ENCODE measurements at places on chromosomes 2 and 18.

DNA sequence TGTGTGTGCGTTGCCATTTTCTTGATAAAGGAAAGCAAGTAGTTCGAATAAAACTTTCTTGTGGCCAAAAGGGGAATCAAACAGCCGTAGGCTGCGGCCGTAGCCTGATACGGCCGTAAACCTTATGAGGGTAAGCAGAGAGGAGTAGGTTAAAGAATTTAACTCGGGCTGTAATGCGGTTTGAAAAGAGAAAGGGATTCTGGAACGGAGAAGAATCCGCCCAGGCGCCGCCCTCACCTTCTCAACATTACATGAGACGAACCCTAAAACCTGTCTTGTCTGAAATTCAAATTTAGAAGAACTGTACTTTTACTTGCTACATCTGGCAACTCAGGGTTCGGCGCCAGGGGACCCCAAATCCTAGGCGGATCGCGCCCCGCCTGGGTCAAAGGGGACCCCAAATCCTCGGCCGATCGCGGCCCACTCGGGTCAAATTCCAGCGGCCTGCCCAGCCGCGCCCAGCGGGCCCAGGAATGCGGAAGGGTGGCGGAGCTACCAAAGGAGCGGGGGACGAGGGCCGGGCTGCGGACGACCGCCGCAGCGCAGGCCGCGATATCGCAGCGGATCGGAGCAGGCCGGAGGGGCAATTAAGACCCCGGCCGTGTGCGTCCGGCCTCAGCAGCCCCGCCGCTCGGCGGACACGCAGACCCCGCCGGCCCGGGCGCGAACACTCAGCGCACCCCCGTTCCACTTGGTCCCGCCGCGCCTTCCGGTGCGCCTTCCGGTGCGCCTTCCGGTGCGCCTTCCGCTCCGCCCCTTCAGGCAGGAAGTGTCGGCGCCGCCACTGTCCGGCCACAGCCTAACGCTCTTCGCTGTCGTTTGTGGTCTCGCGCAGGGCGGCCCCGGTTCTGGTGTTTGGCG is at the start of gene MYL12B:
Gene MYL12B, plus strand, starts transcription at position 761 of the 861 bp plus-strand sequence. CDS start 10,766 bp downstream, outside the sequence.
- peak; percentile 79 for DNase-seq

DNA sequence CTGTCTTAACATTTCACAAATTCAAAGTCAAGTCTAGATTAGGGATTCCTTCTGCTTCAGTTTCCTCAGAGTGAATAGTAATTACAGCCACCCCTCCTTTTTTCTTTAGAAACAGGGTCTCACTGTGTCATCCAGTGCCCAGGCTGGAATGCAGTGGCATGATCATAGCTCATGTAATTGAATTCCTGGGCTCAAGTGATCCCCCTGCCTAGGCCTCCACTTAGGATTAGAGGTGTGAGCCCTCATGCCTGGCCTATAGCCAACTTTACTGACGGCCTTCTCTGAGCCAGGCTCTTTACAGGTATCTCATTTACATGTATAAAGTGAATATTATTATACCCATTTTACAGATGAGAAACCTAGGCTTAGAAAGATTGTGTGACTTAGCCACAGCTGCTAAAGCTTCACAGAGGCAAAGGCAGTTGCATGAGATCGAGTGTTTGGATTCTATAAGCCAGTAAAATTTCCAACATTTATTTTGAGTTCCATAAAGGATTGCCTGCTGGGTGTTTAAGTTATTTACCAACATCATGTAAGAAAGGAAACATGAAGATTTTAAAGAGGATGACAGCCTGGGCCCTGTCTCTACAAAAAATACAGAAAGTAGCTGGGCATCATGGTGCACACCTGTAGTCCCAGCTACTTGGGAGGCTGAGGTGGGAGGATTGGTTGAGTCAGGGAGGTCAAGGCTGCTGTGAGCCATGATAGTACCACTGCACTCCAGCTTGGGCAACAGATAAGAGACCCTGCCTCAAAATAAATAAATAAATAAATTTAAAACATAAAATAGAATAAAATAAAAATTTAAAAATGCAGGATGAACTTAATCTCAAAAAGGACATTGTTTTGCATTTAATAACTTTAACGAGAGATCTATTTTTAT is 1.8 kb downstream of the ENOSF1 start:
- no peak for DNase-seq

DNA sequence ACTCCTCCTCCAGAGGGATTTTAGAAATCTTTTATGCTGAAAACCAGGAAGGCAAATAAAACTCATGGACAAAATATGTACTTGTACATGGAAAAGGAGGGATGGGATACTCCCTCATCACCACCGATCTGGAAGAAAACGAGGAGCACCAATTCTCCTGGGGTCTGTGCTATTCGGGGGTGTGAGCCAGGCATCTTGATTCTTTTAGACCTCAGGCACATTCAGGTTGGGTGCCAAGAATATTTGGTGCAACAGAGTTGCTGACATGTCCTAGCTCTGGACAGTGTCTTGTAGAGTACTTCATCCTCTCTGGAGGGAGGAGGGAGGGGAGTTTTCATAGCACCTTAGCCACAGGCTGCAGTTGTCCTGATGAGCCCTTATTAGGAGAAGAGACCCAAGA is 163.0 kb downstream of the PRKCE start:
- no peak for DNase-seq

- DNase-seq: peak; percentile 13
Measured at GRCh38 chr2:102485147-102485785, 12.2 kb downstream of the SLC9A4 start.

- DNase-seq: peak; percentile 91
Measured at GRCh38 chr2:60926741-60927552, 45.6 kb downstream of the REL start.

GRCh38 chr2:170965446-170966225 is 36.6 kb downstream of the GORASP2 start:
- peak; percentile 45 for DNase-seq

DNA sequence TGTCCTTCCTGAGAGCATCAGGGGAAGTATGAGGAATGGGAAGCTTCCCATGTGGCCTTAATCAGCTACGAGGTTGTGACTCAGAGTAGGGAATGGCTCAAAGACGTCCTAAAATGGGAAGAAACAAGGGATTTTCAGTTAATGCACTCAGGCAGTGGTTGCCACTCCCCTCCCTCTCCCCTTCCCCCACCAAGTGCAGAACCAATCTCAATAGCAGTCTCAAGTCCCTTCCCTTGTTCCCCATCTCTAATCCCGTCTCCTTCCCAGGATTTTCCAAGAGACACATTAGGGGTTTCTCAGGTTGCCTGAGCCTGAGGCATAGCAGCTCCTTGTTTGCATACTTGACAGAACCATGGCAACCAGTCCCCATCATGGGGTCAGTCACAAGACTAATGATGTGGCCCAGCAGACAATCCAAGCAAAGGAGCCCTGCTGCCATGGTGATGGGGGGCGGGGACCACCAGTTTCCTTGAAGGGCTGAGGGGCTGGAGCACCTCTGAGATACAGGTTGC is 18.2 kb upstream of the RESP18 start:
- DNase-seq: peak; percentile 12

- no peak for DNase-seq
Measured at GRCh38 chr2:212580117-212580516, 41.5 kb upstream of the ERBB4 start.

DNA sequence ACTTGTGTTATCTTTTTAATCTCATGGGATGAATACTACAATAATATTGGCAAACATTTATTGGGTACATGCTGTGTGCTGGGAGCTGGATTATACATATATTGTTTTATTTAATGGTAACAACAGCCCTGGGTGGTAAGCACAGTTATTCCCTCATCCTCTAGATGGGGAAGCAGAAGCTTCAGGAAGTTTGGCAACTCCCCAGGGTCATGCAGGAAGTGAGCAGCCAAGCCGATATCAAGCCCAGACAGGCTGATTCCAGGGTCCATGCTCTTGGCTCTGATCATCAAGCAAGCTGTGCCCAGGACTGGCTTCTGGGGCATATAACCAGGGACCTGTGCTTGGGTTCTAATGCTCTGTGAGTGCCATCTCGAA is 155.8 kb downstream of the ZNF516 start:
- DNase-seq: no peak

- no peak for DNase-seq
Measured at GRCh38 chr2:15908371-15908770, 32.0 kb upstream of the MYCN start.

- peak; percentile 55 for DNase-seq
Measured at GRCh38 chr2:96163768-96164429, 18.7 kb upstream of the DUSP2 start.

DNA sequence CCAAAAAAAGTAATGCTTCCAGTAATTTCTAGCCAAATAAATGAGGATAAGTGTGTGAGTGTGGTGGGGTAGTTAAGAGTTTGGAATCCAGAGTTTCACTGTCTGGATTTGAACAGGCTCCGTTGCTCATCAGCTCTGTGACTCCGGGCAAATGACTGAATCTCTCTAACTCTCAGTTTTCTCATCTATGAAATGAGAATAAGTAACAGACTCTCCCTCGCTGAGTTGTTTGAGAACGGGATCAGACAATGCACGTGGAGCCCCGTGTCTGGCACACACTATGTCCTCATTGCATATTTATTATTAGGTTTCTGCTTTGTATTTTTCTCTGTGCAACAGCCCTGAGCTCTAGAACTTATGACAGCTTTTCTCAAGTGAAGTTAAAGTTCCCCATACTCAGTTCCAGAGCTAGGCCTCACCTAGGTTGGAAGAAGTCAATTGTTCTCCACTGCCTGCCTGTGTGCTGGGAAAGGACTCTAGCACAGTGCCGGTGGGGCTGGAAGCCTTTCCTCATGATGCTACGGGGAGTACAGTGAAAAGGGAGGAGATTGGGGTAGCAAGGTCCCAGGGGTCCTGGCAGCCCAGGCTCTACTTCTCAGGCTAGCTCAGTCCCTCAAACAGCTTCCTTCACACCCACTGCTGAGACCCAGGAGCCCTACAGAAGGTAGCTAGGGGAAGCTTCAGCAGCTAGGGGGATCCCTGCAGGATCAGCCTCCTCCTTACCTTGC is 1.7 kb upstream of the ICOS start:
- no peak for DNase-seq

DNA sequence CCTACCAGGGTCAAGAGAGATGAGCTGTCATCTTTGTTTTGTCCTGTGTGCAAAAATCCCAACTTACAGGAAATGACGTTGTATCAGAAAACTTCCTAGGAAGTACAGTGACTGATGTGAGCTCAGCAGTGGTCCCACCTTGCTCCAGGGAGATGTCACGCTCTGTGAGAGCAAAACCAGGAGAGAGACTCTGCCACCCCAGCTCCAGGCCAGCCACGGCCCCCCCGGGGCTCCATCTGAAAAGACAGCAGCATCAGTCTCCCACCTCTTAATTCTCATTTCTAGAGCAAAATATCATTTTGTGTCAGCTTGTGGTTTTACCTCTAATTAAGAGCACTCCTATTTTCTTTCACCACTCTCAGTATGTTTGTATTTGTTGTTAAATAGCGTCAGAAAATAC is 57.5 kb downstream of the MYL12B start:
- no peak for DNase-seq

- peak; percentile 12 for DNase-seq
Measured at GRCh38 chr18:62634979-62635630, 80.2 kb upstream of the PHLPP1 start.

- DNase-seq: no peak
Measured at GRCh38 chr18:76451396-76452331, 43.4 kb downstream of the ZNF516 start.

DNA sequence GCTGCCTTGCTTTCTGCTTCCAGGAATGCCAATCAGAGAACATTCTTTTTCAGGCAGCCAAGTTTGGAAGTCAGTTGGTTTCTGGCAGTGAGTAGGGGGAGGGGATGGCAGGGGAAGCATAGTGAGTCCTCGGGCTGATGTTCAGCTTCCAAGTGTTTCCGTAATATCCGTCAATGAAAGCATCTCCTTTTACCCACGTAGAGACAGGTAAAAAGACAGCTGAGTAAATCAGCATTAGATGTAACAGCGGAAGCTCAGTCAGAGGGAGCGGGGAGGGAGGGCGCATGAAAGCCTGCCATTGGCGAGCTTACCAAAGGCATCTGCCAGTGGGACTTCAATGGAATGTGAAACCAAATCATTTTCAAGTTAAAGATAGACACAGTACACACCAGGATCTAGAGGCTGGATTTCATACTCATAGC is 117.1 kb upstream of the DTNA start:
- DNase-seq: peak; percentile 84

DNA sequence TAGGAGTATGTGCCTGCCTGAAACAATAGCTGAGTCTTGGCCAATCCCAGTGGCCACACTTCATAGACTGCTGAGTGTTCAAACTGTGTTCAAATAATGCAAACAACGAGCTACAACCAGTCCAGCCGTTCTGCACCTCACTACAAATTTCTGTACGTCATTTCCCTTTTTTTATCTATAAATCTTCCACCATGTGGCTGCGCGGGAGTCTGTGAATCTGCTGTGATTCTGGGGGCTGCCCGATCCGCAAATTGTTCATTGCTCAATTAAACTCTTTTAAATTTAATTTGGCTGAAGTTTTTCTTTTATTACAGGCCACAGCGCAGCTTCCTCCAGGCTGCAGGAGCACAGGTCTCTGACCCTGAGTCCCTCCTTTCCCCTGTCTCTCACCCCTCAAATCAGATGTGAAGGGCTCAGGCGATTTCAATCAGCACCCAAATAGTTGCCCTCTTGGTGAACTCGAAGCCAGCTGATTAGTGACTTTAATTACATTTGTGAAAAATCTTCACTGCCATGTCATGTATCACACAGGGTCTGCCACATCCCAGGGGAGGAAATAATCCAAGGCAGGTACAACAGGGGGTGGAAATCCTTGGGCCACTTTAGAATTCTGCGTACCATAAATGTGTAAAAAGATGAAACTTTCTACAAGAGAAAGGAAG is 145.6 kb downstream of the NDUFA10 start:
- no peak for DNase-seq

GRCh38 chr2:197914778-197915177 is 110.4 kb downstream of the PLCL1 start:
- no peak for DNase-seq

- peak; percentile 67 for DNase-seq
Measured at GRCh38 chr2:24855726-24856125, 62.5 kb downstream of the CENPO start.

DNA sequence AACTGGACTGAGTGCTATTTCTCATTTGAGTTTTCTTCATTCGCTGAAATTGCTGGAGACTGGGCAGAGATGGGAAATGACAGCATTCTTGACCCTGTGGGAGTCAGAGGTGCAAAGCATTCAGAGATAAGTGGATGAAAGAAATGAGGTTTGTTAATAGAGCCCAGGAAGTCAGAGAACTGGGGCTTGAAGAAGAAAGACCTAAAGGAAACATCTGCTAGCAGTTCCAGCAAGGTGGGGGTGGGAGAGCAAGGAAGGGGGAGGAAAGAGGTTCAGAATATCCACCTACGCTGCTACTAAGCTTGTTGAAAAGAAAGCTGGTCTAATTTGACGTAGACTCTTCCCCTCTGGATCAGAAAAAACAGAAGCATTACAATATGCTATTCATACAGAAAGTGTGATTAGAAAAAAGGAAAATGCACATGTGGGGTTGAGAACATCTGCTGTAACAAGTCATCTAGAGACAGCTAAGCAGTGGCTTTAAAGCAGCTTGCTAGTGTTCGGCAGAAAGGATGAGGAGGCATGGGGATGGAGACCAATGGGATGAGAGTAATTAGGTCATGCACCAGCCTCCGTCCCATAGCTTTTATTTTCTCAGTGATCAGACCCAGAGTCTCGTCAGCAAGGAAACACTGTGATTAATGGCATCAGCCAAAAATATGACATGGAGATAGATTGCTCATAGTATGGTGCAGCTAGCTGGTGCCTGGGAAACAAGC is 29.7 kb downstream of the NAB1 start:
- DNase-seq: peak; percentile 73

- DNase-seq: no peak
Measured at GRCh38 chr2:152615177-152615576, 102.1 kb downstream of the PRPF40A start.

GRCh38 chr18:43563780-43564179 is 286.5 kb upstream of the SYT4 start:
- DNase-seq: peak; percentile 66

- peak; percentile 66 for DNase-seq
Measured at GRCh38 chr2:179981085-179981484, 26.0 kb downstream of the CWC22 start.

All from choroid plexus epithelial cell (primary cell).